NCI-H460 (cell line): ENCODE measurements at places on chromosomes 7 and 10. TPM values are rescaled to one million over a fixed set of nuclear protein-coding genes. Genes with fewer than 3 reads are reported as not detected.

- no peak for DNase-seq
Observed at GRCh38 chr7:27527348-27527714, 135.4 kb downstream of the HIBADH start.

DNA sequence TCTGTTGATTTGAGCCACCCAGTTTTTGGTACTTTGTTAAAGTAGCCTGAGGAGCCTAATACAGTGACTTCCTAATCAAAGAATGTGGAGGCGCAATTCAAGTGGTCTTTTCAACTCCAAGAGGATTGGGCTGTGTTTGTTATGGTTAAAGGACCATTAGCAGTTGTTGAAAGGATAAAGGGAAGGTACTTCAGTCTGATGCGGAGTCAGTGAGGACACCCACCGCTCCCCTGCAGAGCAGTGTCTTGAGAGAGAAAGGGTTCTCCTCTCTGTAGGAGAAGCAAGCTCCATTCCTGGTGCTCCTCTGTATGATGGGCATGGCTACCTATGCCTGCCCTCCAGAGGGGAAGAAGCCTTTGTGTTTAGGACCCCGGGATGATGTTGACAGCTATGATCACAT, 590.6 kb upstream of the C7orf33 start:
- DNase-seq: no peak

DNA sequence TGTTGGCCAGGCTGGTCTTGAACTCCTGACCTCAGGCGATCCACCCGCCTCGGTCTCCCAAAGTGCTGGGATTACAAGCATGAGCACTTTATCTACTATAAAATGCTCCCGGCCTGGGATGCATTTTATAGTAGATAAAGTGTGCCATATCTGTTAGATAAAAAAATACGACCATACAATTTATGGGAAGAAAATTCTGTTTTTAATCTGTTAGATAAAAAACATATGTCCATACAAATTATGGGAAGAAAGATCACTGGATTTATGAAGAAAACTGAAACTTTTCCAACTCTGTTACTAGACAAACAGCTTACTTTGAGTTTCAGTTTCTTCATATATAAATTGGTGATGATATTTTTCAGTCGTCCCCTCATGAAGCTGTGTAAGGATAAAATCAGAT, 4.5 kb downstream of the TSPAN13 start:
- no peak for DNase-seq

- no peak for DNase-seq
Observed at GRCh38 chr10:22539579-22540298, 174.6 kb downstream of the PIP4K2A start.

The HOXA13 gene
- total RNA-seq: 1.9 and 2.7 TPM in 2 replicates

The LOXL4 gene
- 0.09 and 0.20 TPM in 2 replicates for total RNA-seq
